CD4-positive, alpha-beta T cell treated with Interleukin-6 at 100 ng/mL for 8 hours (primary cell): ENCODE measurements at places on chromosomes 2 and 18.
A peak's percentile ranks its signal among the peaks of the same experiment; 100 is the strongest.

DNA sequence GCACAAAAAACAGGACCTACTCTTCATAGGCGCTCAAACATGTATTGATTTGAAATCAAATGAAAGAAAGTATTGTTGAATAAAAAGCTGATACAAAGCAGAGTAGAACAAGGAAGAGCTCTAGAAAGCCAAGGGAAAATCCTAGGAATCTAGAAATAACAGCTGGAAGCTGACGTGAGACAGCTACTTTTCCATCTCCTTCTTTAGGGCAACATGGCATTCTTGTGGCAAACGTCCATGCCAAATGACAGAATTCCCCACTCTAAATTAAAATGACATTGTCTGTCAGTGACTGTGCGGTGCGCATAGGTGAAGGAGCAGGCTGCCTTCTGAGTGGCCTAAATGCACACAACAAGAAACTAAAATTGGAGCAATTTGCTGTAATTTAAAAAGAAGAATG is 557.4 kb downstream of the SOX11 start:
- DNase-seq, result no peak

DNA sequence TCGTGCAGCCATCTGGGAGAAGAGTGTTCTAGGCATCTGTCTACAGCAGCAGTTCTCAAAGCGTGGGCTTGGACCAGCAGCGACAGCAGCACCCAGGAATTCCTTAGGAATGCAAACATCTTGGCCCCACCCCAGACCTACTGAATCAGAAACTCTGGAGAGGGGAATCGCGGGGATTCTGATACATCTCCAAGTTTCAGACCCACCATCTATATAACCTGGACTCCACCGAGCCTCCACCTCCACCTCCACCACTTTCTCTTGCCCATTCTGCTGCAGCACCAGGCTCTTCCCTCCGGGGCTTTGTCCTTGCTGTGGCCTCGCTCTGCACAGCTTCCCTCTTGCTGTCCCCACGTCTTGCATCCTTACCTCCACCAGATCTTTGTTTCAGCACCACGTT is 256.4 kb downstream of the BCL2 start:
- no peak for DNase-seq

GRCh38 chr18:32424696-32425095 is 46.0 kb downstream of the GAREM1 start:
- no peak for DNase-seq

DNA sequence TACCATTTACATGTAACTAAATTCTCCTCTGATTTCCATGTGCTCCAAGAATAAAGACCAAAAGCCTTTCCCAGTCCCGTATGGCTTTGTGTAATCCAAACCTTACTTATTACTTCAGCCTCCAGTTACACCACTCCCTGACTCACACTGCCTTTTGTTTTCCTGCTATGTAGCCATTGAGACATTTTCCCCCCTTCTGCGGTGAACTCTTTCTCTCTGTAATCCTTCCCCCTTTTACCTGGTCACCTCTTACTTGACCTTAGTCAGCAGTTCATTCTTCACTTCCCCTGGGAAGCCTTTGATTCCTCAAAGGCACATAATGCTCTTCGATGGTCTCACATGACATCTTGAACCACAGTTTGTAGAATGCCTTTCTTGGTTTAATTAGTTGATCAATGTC is 256.0 kb upstream of the FANCL start:
- DNase-seq, result no peak

DNA sequence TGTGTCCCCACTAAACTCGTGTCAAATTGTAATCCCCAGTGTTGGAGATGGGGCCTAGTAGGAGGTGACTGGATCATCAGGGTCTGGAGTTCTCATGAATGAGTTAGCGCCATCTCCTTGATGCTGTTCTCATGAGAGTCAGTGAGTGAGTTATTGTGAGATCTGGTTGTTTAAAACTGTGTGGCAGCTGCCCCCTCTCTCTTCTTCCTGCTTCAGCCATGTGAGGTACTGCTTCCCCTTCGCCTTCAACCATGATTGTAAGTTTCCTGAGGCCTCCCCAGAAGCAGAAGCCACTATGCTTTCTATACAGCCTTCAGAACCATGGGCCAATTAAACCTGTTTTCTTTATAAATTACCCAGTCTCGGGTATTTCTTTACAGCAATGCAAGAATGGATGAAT is 50.4 kb downstream of the AP1S3 start:
- no peak for DNase-seq

GRCh38 chr18:79620576-79621165 is 58.9 kb upstream of the CTDP1 start:
- no peak for DNase-seq

- DNase-seq, result peak; percentile 38
Observed at GRCh38 chr2:191056228-191056627, 42.3 kb upstream of the STAT1 start.

- no peak for DNase-seq
Observed at GRCh38 chr2:225773148-225773547, 373.6 kb downstream of the NYAP2 start.

DNA sequence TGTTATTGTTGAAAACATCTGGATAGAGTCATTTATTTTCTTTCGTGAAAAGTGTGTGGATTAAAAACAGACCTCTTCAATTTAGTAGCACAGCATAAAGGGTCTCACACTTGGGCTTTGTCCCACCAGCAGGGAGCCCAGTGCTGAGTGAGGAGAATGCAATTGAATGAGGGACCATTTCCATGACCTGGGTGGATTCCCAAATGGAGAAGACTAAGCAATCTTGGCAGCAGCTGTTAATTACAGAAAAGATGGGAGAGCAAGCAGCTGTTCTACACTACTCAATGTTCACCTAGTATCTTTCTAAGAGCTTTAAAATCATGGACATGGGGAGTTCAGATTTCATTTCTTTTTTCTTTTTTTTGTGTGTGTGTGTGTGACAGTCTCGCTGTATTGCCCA is 121.8 kb upstream of the FN1 start:
- DNase-seq, result no peak

- no peak for DNase-seq
Observed at GRCh38 chr2:222862909-222863544, 2.2 kb downstream of the ACSL3 start.

DNA sequence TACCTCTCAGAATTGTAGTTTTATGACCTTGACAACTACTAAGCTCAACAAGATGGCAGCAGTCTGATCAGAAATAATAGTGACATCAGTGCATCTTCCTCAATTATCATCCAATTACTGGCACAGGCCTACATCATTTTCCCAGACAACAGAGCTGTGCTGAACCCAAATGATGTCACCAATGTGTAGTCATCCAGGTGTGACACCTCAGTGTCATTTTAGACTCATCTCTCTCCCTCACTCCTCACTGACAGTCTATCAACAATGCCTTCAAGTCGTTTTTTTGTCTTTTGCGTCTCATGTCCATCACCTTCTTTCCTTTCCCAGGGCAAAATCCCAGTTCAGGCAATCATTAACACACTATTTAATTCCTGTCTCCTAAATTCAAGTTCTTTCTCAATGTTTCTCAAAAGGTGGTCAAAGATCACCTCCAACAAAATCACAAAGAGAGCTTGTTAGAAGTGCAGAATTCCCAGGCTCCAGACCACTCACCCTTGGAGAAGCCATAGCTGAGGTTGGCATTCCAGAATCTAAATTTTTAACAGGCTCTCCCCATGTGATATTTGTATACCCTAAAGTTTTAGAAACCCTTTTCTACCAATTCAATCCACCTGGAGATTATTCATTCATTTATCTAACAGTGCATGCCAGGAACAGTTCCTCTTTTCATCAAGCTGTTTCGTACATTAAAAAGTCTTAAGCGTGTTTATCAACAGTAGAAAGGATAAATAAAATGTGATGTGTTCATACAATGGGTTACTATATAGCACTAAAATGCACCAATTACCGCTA is 125.3 kb upstream of the KLF7 start:
- no peak for DNase-seq

- DNase-seq, result no peak
Observed at GRCh38 chr2:3117650-3118216, 259.9 kb downstream of the EIPR1 start.

GRCh38 chr18:63185984-63186383 is 133.6 kb downstream of the BCL2 start:
- no peak for DNase-seq

DNA sequence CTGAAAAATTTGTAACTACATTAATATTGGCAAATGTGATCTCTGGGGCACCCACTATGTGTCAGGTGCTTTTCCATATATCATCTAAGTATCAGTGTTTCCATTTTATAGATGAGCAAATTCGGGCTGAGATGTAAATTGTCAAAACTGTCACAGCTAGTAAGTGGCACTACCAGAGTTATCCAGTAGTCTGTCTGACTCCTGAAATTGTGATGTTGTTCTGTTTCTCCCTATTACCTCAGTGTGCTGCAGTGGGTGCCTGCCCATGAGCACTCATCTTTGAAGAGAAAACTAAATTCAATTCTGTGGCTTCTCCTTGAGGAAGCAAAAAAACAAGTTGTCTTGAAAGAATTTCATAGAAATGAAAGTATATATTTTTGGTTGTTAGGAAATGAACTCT is 467.4 kb upstream of the FANCL start:
- no peak for DNase-seq

GRCh38 chr2:47008381-47009252 is 93.0 kb upstream of the MCFD2 start:
- DNase-seq, result no peak

DNA sequence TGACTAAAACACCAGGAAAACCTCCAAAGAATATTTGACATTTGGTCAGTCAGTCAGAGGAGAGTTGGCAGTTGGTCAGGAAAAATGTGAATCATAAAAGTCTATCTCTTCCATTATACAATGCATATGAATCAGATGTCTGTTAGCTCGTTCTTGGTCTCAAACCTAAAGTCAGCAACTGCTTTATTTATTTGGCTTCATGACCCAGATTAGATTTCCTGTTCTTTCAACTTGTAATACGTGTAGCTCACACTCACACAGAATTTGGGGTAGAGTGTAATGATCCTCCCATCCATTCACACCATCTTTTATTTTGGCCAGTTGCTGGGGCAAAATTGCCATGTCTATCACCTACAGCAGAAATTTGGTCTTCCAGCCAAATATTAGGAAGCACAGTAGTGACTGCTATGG is 81.9 kb upstream of the COL5A2 start:
- DNase-seq, result peak; percentile 2

DNA sequence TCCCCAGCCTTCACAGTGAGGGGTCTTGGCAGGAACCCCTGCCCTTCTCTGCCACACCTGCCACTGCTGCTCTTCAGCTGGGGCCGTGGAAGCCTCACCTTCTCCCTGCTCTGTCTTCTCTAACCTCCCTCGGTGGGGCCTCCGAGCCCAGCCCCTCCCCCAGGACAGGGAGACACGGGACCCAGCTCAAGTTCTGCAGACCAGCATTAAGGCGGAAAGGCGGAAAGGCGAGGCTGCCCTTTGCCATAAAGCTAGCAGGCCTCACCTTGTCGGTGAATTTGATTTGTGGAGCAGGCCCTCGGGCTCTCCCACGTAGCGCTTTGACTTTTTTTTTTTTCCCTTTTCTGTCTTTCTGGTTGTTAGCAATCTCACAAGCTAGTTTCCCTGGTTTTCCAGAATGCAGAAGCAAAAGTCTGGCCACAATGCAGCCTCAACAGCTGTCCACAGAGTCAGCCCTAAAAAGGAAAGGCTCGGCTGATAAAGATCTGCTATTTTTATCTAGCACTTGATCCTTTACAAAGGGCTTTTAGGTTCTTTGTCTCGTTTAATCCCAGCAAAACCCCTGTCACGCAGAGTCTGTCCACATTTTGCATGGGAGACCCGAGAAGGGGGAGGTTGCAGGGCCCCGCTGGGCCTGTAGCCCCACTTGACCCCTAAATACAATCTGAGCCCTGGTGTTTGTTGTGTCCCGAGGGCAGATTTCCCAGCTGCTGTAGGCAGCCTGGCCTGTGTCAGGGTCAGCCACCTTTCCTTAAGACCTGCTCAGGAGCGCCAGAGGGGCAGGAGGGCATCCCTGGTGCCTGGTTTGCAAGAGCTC is 6.0 kb downstream of the ITM2C start:
- DNase-seq, result no peak

DNA sequence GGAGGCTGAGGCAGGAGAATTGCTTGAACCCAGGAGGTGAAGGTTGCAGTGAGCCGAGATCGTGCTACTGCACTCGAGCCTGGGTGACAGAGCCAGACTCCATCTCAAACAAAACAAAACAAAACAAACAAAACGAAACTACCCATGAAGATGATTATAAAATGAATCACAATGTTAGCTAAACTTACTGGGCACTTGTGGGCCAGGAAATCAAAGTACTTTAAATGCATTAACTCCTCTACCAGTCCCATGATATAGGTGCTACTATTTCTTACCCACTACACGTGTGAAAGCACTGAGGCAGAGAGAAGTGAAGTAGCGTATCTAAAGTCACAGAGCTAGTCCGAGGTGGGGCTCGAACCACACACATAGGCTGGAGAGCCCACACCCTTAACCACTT is 53.6 kb downstream of the POLE4 start:
- DNase-seq, result no peak

GRCh38 chr18:33404244-33404873 is 36.2 kb downstream of the CCDC178 start:
- no peak for DNase-seq

GRCh38 chr18:31646332-31647126 is 37.9 kb downstream of the B4GALT6 start:
- no peak for DNase-seq

DNA sequence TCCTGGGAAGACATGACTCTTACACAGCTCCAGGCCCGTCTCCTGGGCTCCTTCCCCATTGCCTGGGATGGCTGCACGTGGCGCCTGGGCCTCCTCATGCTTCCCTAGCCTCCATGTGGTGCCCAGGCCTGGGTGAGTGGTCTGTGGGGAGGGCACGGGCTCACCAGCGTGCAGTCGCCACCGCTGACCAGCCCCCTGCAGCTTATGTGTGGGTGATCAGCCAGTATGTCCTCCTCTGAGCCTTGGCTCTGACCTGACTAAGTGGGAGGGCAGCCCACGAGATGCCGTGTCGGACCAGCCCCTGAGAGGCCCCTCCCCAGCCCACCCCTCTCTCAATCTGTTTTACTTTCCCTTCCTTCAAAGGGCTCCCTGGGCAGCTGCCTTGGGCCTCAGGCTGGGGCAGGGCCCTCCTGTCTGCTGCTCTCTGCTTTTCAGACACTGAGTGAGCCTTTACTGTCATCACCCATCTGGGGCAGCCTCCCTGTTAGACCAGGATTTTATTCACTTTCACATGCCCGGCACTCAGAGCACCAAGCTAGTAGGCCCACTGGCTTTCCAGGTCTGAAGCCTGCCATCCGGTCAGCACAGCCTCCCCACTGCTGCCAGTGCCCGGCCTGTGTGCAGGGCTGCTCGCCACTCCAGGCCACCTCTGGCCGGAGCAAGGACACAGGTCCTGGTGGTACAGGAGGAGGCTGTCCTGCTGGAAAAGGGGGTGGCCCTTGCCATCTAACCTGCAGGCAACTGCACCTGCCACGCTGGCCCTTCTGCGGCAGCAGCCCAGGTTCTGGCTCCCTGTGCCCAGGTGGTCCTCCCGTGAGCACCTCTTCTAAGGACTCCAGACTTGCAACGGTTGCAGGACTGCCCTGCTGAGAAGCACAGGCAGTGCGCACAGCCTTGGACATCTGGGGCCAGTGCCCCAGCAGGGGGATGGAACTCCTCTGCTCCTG is 84.9 kb upstream of the HPCAL1 start:
- DNase-seq, result no peak
